Activated naive CD8-positive, alpha-beta T cell treated with anti-CD3 and anti-CD28 coated beads for 36 hours (primary cell): ENCODE measurements at places on chromosomes 1 and 21. TPM values are rescaled to one million over a fixed set of nuclear protein-coding genes. Genes with fewer than 3 reads are reported as not detected.

- peak overlapping the region; percentile 91 for H3K27ac ChIP-seq
- peak overlapping the region; percentile 18 for H3K4me3 ChIP-seq
- no peak for DNase-seq
Observed at GRCh38 chr1:235885655-235886262, 19.1 kb upstream of the LYST start.

The NFIA gene
- total RNA-seq: 1.3 TPM

DNA sequence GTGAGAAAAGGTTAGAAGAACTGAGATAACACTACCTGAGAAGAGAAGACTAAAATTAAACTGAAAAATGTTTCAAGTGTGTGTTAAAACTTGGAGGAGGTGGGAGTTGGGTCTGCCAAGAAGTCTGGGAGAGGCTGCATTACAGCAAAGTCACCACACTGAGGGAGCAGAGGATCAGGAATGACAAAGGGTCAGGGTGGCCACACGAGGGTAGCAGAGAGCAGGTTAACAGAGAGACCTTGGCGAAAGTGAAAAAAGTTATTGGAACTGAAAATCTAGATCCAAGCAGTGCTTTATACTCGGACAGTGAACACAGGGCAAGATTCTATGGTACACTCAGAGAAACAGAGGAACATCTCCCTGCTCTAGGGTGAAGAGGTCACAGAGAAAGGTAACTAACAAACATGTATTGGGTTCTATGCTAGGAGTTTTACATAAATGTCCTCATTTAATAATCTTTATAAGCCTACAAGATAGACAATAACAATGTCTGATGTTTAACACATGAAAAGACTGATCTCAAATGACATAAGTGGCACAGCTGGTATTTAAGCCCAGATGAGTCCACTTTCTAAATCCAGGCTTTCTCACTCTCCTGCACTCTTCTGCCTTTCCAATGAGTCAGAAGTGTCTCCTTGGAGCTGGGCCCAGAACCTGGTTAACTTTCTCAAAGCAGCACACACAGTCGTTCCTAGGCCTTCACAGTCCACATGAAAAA is 10.3 kb upstream of the CADM3 start:
- DNase-seq: peak; percentile 58
- no peak overlapping the region for H3K27ac ChIP-seq
- H3K27me3 ChIP-seq: peaks cover 54% of the 10 kb centered on the region
- H3K36me3 ChIP-seq: no peaks in the 10 kb centered on the region
- H3K4me3 ChIP-seq: no peak overlapping the region

- H3K27me3 ChIP-seq: no peaks in the 10 kb centered on the region
- no peak for DNase-seq
Observed at GRCh38 chr1:9384751-9385245, 92.1 kb downstream of the SPSB1 start.

The BRDT gene
- not detected for total RNA-seq

The C1QTNF12 gene
- total RNA-seq: 3.8 TPM

DNA sequence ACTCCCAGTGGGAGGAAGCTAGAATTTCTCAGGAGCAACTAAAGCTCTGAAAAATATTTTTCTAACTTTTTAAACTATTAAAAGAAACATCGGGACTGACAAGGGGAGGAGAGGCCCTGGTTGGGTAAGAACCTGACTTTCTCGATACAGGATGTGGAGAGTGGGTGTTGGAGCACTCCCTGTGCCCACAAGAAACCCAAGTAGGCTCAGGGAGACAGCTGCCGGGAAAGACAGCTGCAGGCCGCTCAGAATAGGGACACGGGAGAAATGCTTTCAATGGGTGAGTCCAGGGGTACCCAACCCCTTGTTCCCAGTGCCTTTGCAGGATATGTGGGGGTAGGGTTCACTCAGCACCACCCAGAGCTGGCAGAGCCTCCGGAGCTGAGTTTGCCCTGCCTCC is 43.6 kb downstream of the PLEKHA6 start:
- no peak overlapping the region for H3K4me3 ChIP-seq
- H3K27ac ChIP-seq: no peak overlapping the region
- no peaks in the 10 kb centered on the region for H3K27me3 ChIP-seq
- peaks cover 6% of the 10 kb centered on the region for H3K4me1 ChIP-seq
- DNase-seq: no peak

DNA sequence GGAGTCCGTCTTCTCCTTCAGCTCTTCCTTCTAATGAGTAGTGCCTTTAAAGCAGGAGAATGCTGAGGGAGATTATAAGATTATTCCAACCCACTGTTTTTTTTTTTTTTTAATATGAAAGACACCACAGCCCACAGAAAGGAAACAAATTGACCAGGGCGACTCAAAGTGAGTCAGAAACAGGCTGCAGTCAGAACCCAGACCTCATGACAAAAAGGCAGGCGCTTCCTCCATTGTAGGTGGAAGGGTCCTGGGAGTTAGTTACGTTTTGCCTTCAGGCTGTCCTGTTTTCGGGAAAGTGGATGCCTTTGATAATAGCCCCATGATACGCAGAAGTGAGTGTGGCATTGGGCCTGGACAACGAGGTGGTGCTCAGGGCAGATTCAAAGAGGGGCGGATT is 21.0 kb downstream of the PLXNA2 start:
- H3K36me3 ChIP-seq: no peaks in the 10 kb centered on the region
- no peak overlapping the region for H3K27ac ChIP-seq
- H3K4me3 ChIP-seq: no peak overlapping the region
- no peak for DNase-seq
- H3K4me1 ChIP-seq: peaks cover 4% of the 10 kb centered on the region

DNA sequence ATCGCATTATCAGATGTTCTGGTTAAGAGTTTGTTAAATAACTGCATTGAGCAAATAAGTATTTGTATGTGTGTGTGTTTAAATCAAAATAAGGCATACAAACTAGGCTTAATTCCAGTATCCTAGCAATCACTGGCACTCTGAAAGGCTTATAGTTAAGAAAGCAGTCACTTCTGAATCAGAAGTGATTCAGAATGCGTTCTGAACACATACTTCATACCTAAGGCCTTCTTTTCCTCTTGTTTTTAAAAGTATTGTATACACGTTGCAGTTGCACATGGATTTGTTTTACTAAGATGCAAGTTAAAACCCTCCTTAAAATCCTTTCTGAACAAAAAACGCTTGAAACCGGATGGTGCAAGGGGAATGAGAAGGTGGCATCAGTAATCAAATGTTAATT is 238.4 kb upstream of the DMRTA2 start:
- peaks cover 5% of the 10 kb centered on the region for H3K36me3 ChIP-seq
- no peak overlapping the region for H3K27ac ChIP-seq

- DNase-seq: peak; percentile 63
- peaks cover 2% of the 10 kb centered on the region for H3K36me3 ChIP-seq
- peak overlapping the region; percentile 79 for H3K4me3 ChIP-seq
- H3K27me3 ChIP-seq: peaks cover 6% of the 10 kb centered on the region
- H3K4me1 ChIP-seq: peaks cover 73% of the 10 kb centered on the region
- H3K27ac ChIP-seq: peak overlapping the region; percentile 93
Observed at GRCh38 chr1:154747740-154748404, 122.2 kb downstream of the KCNN3 start.

The CA14 gene
- total RNA-seq: not detected
